Activated naive CD4-positive, alpha-beta T cell treated with anti-CD3 and anti-CD28 coated beads for 36 hours (primary cell): ENCODE measurements at places on chromosomes 2 and 18. TPM values are rescaled to one million over a fixed set of nuclear protein-coding genes. Genes with fewer than 3 reads are reported as not detected.

Gene SERPINB13
- not detected for total RNA-seq

Gene MZT2B
- 408 TPM for total RNA-seq

Gene GGCX
- total RNA-seq = 18.8 TPM

Gene OXER1
- total RNA-seq = 0.14 TPM

Gene UGT1A7
- total RNA-seq = not detected

Gene FAM110C
- 0.10 TPM for total RNA-seq

Gene PAIP2B
- 3.0 TPM for total RNA-seq

Gene LRP2
- total RNA-seq = 0.62 TPM

Gene EN1
- not detected for total RNA-seq

Gene DPP4
- 11.9 TPM for total RNA-seq

Gene SP100
- total RNA-seq = 151 TPM

Gene TSPYL6
- not detected for total RNA-seq

Gene PROM2
- 0.89 TPM for total RNA-seq
